ENCODE measurements at places on chromosomes 7 and 10. TPM values are rescaled to one million over a fixed set of nuclear protein-coding genes. Genes with fewer than 3 reads are reported as not detected.
A peak's percentile ranks its signal among the peaks of the same experiment; 100 is the strongest.

- no peak for DNase-seq
Measured at GRCh38 chr10:85600026-85600743, 766.4 kb downstream of the GRID1 start.

DNA sequence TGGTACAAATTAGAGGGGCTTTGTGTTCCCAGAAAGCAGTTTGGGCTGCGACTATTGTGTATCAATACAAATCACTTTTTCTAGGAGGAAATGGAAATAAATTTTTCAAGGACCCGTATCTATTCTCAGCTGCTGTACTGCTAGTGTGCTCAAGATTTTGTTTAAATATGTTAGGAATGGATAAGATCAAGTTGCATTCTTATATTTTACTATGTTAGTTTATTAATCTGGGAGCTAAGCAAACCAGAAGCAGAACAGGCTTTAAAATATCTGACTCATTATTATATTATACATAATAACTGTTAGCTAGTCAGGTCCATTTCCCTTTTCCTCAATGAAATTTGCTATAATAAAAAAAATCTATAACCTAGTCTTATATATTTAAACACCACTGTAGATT, 11.1 kb upstream of the GLCCI1 start:
- no peak for DNase-seq

DNA sequence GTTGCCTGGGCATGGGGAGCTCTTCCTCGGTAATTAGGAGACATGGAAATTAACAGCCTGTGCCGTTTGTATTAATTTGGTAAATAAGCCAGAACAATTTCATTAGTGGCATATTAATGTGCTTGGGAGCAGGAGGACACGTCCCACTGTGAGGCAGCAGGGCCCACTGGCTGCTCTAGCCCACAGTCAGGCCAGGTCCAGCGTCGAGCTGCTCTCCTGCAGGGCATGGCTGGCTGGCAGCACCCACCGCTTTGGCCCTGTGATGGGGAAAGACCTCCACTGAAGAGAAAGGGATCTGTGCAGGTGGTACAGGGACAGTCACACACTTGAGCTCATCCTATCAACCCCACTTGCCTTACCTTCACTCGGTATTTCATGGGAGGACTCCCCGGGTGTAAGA, 37.5 kb upstream of the LRRC4 start:
- no peak for DNase-seq

DNA sequence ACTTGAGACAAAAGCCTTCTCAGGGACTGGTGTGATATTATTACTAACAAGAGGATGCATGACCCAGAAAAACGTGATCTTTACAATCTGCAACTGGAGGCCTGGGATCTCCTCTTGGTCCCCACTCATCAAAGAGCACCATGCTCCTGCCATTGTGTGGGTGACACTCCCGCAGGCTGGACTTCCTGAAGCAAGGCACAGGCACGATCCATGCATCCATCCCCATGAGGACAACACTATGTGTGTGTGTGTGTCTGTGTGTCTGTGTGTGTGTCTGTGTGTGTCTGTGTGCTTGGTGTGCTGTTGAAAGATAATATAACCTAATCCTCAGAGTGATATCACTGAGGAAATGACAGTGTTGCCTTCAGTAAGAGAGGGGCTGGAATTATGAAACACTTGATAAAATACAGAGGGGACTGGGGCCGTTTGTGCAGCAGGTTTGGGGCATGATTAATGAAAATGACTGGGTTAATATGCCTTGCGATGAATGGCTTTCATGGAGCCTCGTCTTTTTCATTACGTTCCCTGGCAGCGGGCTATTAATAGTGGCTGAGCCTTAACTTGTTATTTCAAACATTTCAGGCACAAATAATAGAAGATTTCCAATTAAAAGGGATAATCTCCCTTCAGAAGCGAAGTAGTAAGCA, 180.8 kb upstream of the TCERG1L start:
- DNase-seq = no peak

The FRMPD2 gene
- under 0.01 TPM for total RNA-seq

GRCh38 chr10:89362929-89363328, 14.9 kb upstream of the IFIT1B start:
- no peak for DNase-seq

- no peak for DNase-seq
Measured at GRCh38 chr7:582931-583330, 63.3 kb upstream of the PDGFA start.

The TRIM4 gene
- total RNA-seq = 20.7 TPM

- DNase-seq = no peak
Measured at GRCh38 chr10:49207113-49207512, 18.9 kb upstream of the TMEM273 start.

DNA sequence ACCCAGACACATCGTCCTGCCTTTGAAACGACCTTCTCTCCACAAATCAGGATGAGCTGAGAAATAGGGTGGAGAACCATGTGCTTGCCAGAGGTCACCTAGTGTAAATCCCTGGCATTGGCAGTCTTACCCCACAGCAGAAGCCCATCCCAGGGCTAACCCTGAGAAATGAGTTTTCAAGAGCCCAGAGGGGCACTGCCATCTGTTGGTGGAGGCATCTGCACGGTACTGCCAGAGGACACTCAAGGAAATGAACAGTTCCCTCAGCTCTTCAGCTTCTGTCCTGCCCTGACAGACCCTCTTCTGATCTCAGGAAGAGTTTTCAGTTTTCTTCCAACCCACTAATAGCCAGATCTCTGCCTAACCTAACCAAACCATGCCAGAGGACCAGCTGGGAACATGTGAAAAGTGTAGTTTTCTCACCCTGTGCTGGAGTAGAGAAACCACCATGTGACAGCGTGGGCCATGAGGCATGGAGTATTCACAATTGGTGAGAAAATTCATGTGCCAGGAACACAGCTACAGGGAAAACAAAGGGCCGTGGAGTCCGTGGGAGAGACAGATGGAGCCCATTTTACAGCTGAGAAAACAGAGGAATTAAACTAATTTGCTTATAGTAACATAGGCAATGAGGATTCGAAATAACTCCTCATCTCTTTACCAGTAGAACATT, 37.7 kb upstream of the ITPRID1 start:
- DNase-seq = no peak

DNA sequence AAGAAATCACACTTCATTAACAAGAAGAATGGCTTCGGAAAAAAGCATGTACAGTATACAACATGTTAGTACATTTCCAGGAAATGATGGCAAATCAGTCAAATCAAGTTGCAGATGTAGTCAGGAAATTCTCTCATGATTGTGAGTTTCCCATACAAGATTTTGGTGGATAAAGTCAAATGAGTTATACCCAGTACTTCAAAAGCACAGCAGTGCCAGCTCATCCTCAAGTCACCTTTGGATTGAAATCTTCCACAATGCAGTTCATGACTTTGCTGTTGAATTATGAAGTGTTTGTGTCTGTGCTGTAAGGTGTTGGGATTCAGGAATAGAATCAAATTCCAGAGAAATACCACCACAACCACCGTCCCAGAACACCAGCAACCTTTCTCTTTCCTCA, 301.3 kb upstream of the BMPER start:
- DNase-seq = peak; percentile 33

- peak; percentile 89 for DNase-seq
Measured at GRCh38 chr7:120052884-120053382, 220.0 kb upstream of the KCND2 start.

The SPDYE2 gene
- total RNA-seq = not detected

GRCh38 chr7:132450188-132450587, 126.1 kb downstream of the PLXNA4 start:
- DNase-seq = no peak

- DNase-seq = no peak
Measured at GRCh38 chr10:122173766-122174435, 97.2 kb upstream of the BTBD16 start.

GRCh38 chr7:149075286-149075685, 15.2 kb downstream of the ZNF786 start:
- no peak for DNase-seq
